PC-9 (cell line): ENCODE measurements at places on chromosomes 2 and 18.

DNA sequence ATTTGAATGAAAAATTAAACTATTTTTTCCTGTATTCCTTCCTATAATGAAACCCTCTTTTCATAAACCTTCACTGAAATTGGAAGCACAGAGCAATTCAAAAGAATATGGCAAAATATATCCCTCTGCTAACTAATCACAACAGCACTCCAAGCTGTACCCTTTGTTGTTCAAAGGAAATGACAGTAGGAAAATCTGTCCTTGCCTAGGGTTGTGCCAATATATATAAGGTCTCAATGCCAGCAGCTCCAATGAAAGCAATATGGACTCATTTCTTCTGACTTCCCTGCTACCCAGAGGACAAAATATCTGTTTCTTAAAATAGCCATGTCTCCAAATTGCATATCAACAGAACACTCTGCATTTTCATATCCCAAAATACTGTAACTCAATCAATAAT is 373.9 kb upstream of the MC4R start:
- DNase-seq, result no peak

DNA sequence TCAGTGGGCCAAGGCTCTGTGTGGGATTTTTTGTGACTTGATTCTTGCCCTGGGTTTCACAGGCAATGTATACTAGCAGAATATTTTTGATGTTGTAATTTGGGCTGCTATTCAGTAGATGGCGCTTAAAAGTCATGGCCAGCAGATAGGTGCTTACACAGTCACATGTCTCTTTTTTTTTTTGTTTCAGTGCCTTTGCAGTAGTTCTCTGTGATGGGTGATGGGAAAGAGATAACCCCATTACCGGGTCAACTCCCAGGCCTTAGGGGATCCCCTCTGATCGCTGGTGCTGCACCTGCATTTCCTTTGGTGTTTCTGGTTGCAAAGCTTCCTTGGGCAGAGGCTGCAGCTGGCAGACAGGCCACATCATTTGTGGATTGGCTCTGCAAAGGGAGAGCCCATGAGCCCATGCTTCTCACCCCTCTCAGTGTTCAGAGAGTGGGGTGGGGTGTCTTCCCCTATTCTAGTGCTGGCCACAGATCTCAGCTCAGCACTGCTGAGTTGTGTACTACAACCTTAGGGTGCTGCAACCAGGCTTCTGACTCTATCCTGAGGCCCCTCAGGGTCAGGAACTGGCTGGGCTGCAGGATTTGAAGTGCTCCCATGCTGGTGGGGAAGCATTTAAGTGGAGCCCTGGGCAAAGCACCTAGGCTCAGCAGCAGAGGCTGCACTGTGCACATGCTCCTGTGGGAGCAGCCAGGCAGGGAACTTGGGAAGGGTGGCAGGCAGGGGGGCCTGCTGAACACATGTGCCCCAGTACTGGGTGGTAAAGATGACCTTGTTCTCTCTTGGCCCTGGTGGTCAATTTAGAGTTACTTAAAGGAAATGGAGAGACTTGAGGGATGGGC is 219.8 kb upstream of the SPHKAP start:
- DNase-seq, result no peak

- DNase-seq, result no peak
These were observed 887.3 kb downstream of the TDRD15 start for GRCh38 chr2:22011048-22011447.

DNA sequence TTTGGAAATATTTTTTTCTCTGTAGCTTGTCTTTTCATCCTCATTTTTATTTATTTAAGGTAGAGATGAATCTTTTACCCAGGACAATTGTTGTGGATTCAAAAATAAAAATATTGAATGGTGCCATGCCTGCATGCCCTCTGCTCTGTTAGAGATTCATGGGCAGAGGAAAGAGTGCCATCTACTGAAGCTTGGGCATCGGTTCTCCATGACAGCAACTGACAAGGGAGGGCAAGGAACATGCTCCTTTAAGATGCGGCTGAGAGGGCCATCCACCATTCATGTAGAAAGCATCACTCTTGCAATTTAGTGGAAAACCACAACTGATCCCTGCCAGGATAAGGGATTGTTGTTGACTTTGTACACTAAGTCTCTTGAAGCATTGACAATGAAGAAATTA is 79.9 kb downstream of the PARD3B start:
- DNase-seq, result no peak

- no peak for DNase-seq
These were observed 19.8 kb downstream of the EVX2 start for GRCh38 chr2:176063958-176064357.

DNA sequence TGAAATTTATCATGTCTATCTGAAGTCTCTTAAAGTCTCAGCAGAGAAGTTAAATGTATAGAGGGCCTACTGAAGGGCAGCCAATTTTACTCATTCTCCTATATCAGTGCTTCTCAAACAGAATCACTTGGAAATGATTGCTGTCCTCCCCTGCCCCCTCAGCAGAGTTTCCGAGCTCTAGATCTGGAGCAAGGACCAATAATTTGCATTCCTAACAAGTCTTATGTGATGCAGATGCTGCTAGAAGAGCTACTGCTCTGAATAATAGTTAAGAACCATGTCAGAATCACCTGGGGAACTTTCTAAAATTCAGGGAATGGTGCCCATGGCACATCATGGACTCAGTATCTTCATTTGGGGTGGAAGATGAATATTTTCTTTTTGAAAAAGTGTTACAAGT is 105.6 kb upstream of the EPHA4 start:
- no peak for DNase-seq

- DNase-seq, result no peak
These were observed 158.6 kb downstream of the DYSF start for GRCh38 chr2:71611781-71612527.

DNA sequence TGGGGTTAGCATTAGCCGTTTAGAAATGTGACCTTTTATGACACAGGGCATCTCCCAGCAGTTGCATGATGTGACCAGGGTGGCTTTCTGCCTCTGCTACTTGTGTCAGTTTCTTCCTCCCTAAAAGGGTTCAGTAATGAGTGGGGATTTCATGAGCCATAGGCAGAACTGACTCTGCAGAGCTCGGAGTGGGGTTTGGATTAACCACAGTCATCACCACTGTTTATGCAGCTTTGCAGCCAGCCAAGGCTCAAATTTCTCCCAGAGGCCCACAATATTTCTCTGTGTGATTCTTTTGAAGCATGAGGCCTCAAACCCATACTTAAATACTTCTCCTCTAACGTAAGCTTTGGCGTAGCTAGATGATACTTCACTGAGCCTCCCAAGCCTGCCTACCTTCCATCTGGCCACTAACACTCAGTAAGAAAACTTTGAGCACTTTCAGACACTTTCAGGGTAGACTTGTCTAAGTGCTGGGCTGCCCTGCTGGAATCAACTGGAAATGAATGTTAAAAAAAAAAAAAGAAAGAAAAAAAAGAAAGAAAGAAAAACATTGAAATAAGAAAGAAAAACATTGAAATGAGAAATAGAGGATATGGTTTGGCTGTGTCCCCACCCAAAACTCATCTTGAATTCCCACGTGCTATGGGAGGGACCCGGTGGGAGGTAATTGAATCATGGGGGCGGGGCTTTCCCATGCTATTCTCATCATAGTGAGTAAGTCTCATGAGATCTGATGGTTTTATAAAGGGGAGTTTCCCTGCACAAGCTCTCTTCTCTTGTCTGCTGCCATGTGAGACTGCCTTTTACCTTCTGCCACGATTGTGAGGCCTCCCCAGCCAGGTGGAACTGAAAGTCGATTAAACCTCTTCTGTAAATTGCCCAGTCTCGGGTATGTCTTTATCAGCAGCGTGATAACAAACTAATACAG is 11.5 kb upstream of the LAPTM4A start:
- DNase-seq, result no peak

- DNase-seq, result no peak
These were observed 21.7 kb downstream of the ZNF638 start for GRCh38 chr2:71353248-71353647.

DNA sequence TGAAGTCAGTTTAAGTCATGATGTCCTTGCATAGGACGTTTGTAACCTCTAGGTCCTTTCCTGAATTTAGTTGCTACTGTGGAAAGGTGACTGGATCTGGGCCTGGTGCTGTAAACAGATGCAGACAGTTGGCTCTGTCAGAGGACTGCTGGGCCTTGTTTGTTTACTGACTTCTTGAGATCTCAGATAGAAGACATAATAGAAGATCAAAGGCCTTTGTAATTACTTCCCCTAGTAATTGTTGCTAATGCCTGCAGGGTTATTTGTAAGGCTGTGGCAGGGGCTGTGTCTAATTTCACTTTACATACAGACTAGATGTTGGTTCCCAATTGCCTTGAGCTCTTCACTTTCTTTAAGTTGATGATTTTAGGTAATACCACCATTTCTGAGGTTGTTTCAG is 42.5 kb downstream of the LYPD6B start:
- DNase-seq, result no peak

GRCh38 chr2:9673914-9674481 is 43.2 kb upstream of the YWHAQ start:
- DNase-seq, result no peak

- DNase-seq, result no peak
These were observed 16.2 kb downstream of the DLGAP1 start for GRCh38 chr18:4438938-4439337.

GRCh38 chr2:74252036-74252435 is 53.6 kb downstream of the MTHFD2 start:
- no peak for DNase-seq

- no peak for DNase-seq
These were observed 62.4 kb upstream of the LTBP1 start for GRCh38 chr2:32884346-32884745.

- DNase-seq, result no peak
These were observed 121.2 kb upstream of the TANK start for GRCh38 chr2:161039071-161039470.

DNA sequence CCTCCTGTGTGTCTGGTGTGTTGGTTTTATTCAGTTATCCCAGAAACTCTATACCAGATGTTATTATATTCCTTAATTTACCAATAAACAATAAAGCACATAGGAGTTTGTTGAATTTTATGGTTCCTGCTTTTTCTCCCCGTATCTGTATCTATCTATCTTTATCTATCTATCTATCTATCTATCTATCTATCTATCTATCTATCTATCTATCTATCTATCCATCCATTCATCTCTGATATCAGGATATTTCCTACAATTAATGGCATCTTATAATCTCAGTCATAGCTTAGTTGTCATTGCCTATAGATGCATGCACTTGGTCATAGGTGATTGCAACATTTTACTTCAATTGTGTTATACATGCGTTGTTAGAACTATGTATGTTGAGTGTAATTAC is 500.2 kb upstream of the ZEB2 start:
- DNase-seq, result no peak

GRCh38 chr2:199814817-199815211 is 36.2 kb downstream of the FTCDNL1 start:
- DNase-seq, result no peak

DNA sequence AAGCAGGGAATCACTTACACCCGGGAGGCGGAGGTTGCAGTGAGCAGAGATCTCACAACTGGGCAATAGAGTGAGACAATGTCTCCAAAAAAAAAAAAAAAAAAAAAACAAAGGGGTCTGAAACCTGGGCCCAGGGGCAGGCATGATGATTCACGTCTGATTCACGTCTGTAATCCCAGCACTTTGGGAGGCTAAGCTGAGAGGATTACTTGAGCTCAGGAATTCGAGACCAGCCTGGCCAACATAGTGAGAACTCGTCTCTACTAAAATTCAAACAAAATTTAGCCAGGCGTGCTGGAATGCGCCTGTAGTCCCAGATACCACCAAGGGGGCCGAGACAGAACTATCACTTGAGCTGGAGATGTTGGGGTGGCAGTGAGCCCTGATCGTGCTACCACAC is 30.3 kb downstream of the TEX44 start:
- DNase-seq, result no peak

DNA sequence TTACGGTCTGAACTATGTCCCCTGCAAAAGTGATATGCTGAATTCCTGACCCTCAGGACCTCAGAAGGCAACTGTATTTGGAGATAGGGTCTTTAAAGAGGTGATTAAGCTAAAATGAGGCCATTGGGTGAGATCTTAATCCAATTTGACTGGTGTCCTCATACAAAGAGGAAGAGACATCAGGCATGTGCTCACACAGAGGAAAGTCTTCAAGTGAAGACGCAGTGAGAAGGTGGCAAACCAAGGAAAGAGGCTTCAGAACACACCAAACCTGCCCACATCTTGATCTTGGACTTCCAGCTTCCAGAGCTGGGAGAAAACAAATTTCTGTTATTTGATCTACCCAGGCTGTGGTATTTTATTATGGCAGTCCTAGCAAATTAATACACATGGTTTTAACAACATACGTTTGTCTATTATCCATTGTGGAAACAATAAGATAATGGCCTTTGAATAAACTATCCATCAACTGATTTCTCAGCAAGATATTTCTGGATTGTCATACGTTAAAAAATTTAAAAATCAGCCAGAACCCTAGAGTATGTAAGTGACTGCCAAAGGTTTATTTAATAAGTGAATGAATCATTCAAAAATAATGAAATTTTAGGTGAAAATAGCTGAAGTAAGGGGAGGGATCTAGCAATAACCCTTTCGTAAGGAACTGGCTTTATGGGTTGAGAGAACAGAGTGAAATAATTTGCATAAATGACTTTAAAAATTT is 6.5 kb downstream of the WIPF1 start:
- DNase-seq, result no peak

DNA sequence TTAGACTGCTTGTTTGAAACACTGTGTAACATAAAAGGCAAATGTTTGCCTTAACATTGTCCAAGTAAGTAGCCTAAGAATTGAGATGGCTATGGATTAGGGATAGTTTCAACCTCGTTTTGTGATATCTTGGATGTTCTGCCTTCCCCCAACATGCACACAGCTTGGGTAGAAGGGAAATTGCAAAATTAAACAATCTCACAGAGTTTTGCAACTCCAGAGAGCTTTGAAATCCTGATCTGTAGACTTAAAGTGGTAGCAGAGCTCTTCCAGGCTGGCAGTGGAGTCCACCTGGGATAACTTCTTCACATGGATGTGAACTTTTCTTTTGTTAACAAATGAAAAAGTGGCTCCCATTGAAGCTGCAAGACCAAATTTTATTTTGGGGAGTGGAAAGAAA is 59.6 kb downstream of the CHRNA1 start:
- DNase-seq, result no peak

GRCh38 chr2:23545811-23546210 is 160.8 kb downstream of the KLHL29 start:
- DNase-seq, result no peak

- peak; percentile 48 for DNase-seq
These were observed 21.0 kb downstream of the SLC20A1 start for GRCh38 chr2:112666761-112667122.

GRCh38 chr2:54480025-54480424 is 23.9 kb downstream of the SPTBN1 start:
- no peak for DNase-seq

DNA sequence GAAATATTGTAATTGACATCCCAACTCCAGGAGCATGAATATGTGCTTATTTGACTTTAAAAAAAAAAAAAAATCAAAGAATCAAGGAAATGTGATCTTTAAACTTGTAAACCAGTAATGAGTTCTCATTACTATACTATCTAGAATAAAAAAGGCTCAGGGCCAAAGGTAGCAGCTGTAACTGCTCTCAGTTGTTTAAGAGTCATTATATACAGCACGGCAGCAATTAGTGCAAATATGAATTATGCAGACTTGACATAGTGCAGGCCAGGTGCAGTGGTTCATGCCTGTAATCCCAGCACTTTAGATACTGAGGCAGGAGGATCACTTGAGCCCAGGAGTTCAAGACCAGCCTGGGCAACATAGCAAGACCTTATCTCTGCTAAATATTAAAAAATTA is 125.7 kb upstream of the TTC39C start:
- no peak for DNase-seq

GRCh38 chr2:120210270-120210693 is 12.9 kb downstream of the TMEM185B start:
- DNase-seq, result no peak
